ENCODE measurements at places on chromosomes 4 and X.

GRCh38 chrX:70436343-70436742, 8.3 kb upstream of the DLG3 start:
- DNase-seq, result no peak

GRCh38 chrX:18353931-18354368, 538 bp downstream of the SCML2 start:
- no peak for DNase-seq

GRCh38 chrX:48826135-48826875, at the start of gene ERAS:
TSS of gene ERAS (plus strand) at chrX:48826513. CDS start at chrX:48829124, 2,611 bp downstream.
- DNase-seq, result no peak

DNA sequence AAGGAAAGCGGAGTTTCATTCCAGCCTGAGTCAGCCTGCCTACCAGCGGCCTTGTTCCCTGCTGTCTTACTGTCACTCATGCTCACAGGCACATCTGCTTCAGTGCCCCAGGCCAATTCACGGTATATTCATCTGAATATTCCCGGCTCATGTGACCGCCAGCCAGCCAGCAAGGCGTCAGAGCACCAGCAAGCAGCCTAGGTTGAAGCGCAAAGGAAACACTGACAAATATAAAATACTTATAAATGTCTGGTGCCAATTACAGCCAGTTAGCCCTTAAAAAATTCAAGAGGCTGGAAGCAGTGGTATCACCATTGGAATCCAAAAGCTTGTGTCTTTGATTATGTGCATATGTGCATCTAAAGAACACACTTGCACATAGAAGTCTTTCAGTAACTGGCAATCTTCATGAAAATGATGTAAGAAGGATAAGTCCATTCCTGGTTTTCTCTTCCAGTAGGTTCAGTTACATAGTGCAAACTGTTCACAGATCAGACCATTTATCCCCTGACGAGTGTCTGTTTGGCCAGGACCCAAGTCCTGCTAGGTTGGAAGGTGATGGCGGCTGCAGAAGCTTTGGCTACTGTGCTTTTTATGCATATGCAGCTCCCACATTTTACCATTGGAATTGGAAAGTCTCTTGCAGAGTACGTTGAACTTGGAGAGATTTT, 61.3 kb downstream of the LUZP4 start:
- no peak for DNase-seq

DNA sequence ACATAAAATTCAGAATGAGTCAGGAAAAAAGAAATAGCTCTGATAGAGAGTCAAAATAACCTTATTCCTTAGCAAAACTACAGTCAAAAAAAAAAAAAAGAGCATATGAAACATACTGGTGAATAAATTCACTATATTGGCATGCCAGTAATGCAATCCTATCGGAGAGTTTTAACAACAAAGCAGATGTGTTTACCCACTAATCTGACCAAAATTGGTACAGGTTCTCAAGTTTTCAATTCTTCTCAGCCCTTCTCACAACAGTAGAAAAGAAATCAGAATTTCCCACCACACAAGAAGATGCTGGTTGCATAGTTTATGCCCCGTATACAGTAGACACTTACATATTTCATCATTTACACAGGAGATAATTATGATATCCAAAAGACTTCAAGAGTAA, 59.4 kb downstream of the LCORL start:
- DNase-seq, result no peak

DNA sequence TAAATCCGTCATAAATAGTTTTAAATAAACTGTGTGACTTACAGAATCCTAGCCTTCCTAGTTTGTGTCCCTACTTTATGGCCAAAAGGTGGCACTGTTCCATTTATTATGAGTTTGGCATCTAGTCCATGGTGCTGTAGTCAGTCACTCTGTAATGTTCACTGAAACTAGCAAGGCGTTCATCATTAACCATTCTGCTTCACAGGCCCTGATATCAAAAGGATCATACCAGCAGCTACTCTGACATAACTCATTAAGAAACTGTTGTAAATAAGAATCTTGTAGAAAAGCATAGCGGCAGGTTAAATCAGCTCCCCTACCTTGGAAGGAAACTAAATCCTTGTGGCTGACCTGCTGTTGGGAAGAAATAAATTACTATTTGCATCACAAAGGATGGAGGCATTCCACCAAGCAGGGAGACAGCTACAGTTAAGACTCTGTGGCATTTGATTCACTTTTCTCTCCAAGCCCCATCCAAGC, 919.6 kb upstream of the DIAPH2 start:
- peak; percentile 0 for DNase-seq

GRCh38 chr4:1501754-1502500, 95.7 kb upstream of the NKX1-1 start:
- no peak for DNase-seq

DNA sequence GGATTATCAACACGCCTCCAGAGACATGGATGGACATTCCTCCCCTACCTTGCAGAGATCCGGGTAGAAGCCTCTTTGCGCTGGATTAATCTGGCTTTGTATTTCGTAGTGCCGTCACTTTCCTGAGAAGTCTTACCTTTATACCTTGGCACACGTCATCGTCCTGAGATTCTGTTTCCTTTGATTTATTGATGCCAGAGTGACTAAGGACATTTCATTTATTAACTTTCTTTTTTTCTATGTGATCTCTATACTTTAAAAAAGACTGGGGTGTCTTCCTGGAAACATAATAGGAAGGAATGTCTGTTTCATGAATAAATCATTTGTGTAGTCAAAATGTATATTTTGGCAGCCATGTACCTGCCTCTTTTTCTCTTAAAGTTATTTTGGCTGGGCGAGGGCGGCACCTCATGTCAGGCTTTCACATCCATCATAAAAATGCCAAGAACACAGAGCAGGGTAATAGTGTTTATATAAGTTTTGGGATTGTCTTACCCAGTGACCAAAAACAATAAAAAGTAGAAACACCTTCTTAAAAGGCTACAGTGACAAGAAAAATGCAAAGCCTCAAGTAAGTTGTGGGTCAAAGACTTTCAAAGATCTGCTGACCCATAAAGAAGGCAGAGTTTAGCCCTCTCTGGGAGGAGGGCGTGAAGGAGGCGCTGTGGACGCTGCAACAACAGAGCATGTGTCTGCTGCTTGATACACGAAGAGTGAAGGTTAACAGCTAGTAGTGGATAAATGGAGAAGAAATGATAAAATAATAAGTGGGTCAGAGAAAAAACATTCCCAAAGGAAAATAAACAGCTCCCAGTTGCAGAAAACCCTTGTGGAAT, 124.4 kb downstream of the SHROOM3 start:
- no peak for DNase-seq

DNA sequence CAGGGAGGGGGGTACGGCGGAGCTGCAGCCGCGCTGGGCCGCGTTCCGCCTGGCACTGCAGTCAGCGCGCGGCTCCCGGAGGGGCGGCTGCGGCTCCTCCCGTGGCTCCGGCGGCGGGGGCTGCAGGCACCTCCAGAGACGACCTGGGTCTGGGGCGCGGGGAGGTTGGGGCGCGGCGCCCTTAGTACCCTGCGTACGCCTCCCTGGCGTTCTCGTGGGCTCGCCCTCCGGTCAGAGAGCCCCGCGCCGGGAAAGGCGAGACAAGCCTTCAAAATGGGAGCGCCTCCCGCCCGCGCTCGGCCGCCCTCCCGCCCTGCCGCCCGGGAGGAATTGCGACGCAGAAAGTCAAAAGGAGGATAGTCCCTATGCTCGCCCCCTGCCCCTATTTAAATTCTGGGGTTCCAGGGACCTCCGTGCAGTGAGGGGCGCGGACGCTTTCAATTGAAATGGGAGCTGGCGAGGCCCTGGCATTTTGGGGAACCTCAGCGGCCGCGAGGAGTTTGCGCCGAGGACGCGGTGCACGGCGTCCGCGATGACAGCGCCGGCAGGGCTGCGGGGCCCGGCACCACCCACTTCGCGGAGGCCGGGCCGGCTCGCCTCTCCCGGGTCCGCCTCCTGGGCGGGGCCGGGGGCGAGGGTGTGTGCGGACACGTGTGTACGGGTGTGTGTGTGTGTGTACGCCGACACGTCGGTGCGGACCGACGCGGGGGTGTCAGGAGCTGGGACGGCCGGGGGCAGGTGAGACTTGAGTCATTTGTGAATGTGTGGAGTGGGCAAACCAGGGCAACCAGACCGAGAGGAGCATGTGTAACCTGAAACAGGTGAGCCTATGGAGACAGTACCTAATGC, 544 bp downstream of the HERC3 start:
- DNase-seq, result peak; percentile 58

- no peak for DNase-seq
Measured at GRCh38 chr4:185997296-185997695, 71.7 kb upstream of the TLR3 start.

DNA sequence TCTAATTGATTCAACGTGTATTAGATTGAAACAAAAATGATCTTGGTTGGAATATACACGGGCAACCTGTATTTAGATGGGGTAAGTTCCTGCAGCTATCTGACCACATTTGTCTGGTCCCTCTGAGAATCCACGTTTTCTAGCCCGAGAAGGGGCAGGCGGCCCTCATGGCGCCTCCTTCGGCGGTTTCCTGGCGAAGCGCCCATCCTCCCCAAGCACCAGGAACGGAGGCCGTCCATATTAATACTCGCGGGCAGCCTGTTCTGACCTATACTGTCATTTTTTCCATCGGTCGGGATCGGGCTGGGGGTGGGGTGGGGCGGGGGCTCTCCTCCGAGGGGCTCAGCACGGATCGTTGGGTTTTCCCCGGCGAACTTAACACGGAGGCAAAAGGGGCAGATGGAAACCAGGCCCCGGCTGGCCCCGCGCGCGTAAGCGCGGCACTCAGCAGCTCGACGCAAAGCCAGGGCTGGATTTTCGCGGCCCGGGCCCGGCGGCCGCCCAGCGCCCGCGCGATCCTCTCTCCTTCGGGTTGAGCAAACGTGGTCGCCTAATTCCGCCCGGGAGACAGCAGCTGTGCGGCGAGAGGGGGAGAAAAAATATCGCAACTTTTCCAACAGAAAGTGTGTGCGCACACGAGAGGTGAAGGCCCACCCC, 77.2 kb upstream of the BCOR start:
- peak; percentile 35 for DNase-seq

- DNase-seq, result no peak
Measured at GRCh38 chr4:97866821-97867556, 276.3 kb downstream of the STPG2 start.

DNA sequence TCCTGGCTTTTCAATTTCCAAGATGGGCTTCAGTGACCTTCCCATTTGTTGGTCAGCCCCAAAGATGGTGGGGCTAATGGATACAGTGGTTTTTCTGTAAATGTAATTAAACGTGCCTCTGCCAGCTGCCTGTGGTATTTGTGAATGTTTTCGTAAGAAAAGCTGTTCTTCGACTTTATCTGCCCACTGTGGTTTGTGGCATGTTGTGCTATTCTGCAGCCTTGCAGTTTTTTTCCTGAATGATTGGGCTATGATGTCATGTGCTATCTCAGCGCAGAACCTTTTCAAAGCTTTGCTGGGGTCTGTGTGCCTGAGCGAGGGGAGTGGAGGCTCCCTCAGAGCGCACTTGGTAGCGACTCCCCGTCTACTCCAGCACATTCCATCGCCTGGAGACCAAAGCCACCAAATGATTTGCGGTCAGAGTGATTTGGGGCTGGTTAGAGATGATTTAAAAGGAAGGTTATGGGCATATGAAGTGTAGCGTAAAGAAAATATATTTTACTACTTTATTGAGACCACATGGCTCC, 137.5 kb downstream of the PALLD start:
- DNase-seq, result no peak

DNA sequence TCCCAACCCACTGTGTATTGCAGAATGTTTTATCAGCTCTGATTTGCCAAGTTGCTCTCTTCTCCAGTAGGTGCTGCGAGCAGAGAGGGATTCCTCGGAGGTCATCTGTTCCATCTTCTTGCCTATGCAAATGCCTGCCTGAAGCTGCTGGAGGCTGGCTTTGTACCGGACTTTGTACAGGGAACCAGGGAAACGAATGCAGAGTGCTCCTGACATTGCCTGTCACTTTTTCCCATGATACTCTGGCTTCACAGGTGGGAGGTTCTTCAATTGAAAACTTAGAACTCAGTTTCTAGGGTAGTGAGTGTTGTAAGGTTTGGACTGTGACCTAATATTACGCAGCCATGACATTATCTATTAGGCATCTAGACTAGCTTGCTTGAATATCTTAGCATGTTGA, 24.9 kb downstream of the AR start:
- no peak for DNase-seq

DNA sequence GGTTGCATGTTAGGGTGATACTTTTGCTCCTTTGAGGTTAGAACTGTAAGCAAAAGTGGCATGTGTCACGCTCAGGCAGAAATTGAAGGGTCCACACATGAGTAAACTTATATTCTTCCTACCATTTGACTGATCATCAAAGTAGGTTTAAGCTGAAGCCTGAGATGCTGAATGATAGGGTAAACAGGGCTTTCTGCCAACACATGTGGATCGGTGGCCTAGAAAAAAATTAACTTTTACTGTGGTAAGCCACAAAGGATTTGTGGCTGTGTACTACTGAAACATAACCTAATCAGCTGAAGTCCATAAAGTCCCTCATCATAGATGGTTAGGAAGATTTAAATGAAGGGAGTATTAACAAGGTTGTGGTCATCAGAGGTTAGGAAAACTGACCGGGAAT, 1070.1 kb downstream of the STPG2 start:
- DNase-seq, result no peak

- no peak for DNase-seq
Measured at GRCh38 chrX:115941388-115941787, 229.2 kb upstream of the AGTR2 start.

GRCh38 chrX:108216405-108216804, 124.8 kb downstream of the ATG4A start:
- no peak for DNase-seq

- DNase-seq, result no peak
Measured at GRCh38 chr4:15262396-15262795, 165.4 kb upstream of the C1QTNF7 start.

GRCh38 chrX:12390301-12390700, 252.0 kb downstream of the FRMPD4 start:
- DNase-seq, result no peak

DNA sequence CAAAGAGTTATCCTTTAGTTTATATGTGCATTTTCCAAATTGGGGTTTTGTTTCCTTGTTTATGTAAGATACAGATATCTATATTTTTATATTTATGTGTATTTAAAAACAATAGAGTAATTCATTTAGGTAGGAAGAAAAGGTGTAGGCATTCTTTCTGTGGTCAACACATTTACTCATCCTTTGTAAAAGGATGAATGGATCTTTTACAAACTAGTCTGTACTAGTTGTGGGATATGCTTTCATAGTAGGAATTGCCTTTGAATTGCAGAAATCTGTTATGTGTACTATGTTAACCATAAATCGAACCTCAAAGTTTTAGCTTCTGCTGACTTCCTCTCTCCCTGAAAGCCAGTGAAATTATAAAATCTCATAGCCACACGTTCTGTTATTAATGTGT, 128.5 kb downstream of the REPS2 start:
- no peak for DNase-seq

GRCh38 chr4:128241425-128241913, 46.1 kb downstream of the PGRMC2 start:
- DNase-seq, result no peak

DNA sequence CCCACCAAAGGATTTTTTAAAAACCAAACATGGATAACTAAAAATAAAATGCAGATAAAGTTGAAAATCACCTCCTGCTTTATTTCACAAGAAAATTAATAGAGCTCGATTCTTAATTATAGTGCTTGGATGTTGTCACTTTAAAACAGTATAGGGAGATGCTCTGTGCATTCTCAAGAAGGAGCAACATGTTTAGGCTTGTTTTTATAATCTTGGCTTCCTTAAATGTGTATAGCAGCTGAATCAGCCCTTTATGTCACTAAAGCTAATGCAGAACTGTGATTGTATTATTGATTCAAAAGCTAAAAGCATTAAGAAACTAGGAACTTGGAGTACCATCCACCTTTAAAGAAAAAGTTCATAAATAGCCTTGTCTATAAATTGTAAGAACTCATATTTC, 12.9 kb downstream of the UTP3 start:
- DNase-seq, result no peak

GRCh38 chr4:118865091-118865708, 23.5 kb upstream of the SYNPO2 start:
- no peak for DNase-seq
